NCI-H1417 treated with DMSO at 0.1 percent for 48 hours (cell line): ENCODE measurements at places on chromosomes 6 and 20.

- no peak for DNase-seq
Observed at GRCh38 chr20:19932170-19932667, 84.9 kb upstream of the NAA20 start.

DNA sequence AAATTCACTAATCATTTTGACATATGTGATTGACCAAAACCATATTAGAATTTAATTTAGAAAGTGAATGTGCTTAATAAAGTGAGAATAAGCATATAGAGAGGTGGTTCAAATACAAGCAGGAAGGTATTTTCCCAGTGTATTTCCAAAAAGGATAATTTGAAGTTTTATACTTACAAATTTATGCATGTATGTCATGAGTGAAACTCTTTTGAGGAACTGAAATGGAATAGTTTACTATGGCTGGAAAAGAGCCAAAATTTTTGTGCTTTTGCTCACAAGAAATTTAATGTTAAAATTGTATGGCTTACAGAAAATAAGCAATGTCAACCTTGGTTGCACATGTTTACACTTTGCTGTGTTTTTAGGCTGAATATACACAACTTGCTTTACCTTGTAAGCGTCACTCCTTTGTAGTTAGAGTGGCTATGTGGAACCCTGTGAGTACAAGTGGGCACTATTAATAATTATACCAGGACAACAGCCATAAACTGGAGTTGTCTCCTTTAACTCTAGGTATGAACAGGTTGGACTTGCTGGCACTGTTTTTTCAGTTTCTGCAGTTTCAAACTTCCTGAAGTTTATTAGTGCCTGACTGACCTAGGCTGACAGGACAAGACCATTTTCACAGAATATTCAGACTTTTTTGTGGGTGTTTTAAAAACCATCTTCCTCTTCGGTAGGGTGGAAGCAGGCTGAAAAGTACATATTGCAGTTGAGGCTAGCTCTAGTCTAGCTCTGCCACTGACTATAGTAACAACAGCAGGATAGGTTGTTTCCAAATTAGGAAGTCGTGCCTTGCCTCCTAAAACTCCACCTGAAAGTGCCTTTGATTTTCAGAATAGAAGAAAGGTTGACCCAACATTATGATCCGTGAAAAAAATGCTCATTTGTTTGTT lies 6.0 kb downstream of the AFDN start:
- no peak for DNase-seq

- DNase-seq: no peak
Observed at GRCh38 chr20:14913896-14914620, 576.6 kb upstream of the FLRT3 start.

- no peak for DNase-seq
Observed at GRCh38 chr6:14472255-14472985, 354.8 kb downstream of the CD83 start.

- DNase-seq: no peak
Observed at GRCh38 chr6:14595751-14596150, 478.2 kb downstream of the CD83 start.

DNA sequence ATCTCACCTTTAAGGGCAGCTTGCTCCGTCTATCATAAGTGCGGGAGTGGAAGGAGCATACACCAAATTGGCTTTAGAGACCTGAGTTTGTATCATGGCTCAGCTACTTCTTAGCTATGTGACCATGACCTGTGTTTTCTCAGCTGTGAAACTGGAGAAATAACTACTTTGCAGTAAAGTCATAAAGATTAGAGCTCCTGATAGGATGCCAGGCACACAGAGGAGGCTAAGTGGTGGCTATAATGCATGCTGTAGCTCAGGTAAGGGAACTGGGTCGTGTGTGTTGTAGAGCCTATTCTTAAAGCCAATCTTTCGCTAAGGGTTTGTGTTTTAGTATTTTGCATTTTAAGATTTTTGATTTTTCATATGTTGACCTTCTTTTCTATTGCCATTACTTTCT lies 451.5 kb upstream of the MAN1A1 start:
- DNase-seq: no peak

- no peak for DNase-seq
Observed at GRCh38 chr6:6751619-6752023, 163.1 kb downstream of the LY86 start.

DNA sequence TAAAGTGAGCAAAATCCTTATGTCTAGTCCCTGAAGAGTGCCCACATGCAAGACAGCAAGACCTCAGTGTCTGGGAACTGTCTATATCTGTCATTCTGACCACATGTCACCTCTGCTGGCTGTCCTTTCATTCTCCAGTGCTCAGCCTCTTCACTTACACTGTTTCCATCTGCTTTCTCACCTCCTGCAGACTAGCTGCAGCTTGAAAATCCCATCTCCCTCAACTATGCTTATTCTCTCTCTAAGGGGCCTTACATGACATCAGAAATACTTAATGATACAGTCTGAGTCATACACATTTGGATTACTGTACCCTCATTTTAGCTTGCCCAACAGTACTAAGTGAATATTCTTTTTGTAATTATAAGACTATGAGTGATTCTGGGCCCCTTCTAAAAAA lies 587.8 kb downstream of the EPM2A start:
- DNase-seq: no peak

- no peak for DNase-seq
Observed at GRCh38 chr6:160260367-160260766, 1.7 kb upstream of the SLC22A2 start.

- DNase-seq: no peak
Observed at GRCh38 chr6:21666201-21666691, 72.7 kb downstream of the SOX4 start.

- no peak for DNase-seq
Observed at GRCh38 chr6:150068720-150069648, at the start of gene ULBP3. ULBP3 (minus strand) TSS chr6:150069121; CDS start chr6:150069066, 55 bp downstream.

GRCh38 chr6:5736016-5736738 lies 270.5 kb downstream of the NRN1 start:
- DNase-seq: no peak

GRCh38 chr20:52142757-52143156 lies 48.8 kb downstream of the ZFP64 start:
- no peak for DNase-seq

- no peak for DNase-seq
Observed at GRCh38 chr6:56659721-56660380, 17.2 kb upstream of the DST start.

DNA sequence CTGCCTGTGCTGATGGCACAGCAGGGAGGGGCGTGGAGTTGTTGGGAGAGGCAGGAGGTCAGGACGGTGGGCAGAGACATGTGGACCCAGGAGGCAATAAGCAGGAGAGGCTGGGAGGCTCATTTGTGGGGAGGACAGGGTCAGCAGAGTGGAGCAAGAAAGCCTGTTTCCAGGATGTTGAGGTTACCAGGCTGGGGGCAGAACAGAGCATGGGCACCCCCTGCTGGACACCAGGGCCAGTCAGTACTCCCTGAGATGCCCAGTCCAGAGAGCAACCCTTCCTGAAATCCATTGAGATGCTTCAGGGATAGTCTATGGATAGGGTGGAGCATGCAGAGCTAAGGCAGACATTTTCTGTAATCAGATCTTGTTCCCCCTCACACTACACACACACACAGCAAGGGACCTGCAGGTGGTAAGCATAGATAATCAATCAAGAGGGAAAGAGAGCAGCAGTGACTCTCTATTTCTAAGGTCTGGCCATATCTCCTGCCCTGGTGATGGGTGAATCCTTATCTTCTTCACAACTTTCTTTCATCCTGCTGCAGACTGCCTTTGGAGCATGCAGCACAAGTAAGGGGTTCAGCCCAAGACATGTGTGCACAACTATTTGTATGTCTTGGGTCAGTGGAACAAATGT lies 41.7 kb downstream of the MOCS1 start:
- no peak for DNase-seq

GRCh38 chr6:151747896-151748295 lies 59.6 kb upstream of the ESR1 start:
- DNase-seq: no peak

GRCh38 chr20:34022151-34022838 lies 28.6 kb downstream of the RALY start:
- DNase-seq: no peak

GRCh38 chr6:57216235-57217101 lies 5.6 kb downstream of the RAB23 start:
- no peak for DNase-seq
